ENCODE measurements at places on chromosomes 1 and 21.
A peak's percentile ranks its signal among the peaks of the same experiment; 100 is the strongest.

DNA sequence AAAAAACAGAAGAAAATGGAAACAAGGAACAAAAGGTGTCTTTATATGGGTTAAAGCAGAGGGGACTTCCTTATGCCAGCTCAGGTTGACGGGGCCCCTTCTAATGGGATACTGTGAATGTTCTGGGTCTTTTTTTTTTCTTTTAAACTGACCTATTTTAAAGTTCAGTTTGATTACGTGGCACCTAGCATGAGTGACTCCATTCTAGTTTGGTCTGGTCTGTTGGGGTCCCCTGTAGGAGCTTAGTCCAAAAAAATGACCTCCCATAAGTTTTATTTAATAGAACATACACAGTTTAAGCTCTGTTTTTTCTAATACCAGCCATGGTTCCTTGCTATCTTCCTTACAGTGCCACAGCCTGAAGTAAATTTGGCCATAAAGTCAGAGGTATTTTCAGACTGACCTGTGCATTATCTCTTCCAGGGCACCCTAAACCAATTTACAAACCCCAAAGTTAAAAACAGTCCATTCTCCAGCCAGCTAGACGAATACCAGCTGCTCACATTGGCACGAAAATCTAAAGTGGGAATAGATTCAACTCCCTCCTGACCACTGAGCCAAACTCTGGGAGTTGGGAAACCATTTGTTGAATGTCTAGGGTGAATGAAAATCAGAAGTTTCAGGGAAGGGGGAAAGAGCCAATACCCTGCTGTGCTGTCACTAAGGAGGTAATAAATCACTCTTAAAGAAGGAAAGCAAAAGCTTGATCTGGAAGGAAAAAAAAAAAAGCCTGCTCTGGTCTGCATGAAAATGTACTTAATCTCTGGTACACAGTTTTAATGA, 42.4 kb downstream of the AKNAD1 start:
- no peak for DNase-seq

GRCh38 chr1:25529518-25530185, 13.8 kb upstream of the LDLRAP1 start:
- no peak for DNase-seq

GRCh38 chr21:20639026-20639425, 359.2 kb upstream of the NCAM2 start:
- no peak for DNase-seq

GRCh38 chr1:93810316-93810715, 68.7 kb downstream of the DNTTIP2 start:
- no peak for DNase-seq

DNA sequence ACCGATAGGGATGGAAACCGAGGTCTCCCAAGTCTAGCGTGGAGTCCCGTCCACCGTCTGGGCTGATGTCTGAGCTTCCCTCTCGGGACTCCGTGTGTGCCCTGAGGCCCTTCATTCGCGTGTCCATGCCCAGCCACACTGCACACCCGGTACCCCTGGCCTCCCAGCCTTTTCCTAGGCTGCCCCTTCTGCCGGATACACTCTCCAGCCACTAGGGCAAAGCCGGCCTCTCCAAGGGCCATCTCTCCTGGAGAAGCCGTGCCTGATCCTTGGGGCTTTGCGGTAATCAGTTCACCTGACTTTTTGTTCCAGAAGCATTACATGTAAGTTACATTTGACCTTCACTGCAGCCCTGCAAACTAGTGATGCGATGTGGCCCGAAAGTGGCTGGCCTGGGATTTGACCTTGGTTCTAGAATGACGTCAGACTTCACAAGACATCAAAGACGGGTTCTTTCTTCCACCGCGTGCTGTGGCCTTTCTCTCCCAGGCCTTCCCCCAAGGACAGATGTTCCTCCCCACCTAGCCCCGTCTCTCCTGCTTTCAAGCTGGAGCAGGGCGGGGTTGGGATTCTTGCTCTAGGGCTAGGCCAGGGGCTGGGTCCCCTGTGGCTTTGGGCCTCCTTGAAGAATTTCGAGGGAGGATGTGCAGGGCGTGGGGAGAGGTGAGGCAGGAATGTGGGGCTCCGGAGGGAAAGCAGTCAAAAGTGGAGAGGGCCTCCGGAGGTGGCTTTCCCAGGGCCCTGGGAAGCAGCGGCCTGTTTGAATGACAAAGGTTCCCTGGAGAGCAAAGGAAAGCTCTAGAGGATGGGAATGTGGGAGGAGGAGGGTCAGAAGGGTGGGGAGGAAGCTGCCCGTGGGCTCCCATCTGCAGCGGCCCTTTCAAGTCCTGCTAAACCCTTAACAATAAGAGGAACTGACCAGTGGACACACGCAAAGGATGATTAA, 49.7 kb upstream of the SLC2A1 start:
- DNase-seq, result no peak

- peak; percentile 45 for DNase-seq
Measured at GRCh38 chr21:35329940-35330660, 281.0 kb upstream of the RUNX1 start.

- no peak for DNase-seq
Measured at GRCh38 chr1:205524794-205525101, 20.3 kb downstream of the CDK18 start.

DNA sequence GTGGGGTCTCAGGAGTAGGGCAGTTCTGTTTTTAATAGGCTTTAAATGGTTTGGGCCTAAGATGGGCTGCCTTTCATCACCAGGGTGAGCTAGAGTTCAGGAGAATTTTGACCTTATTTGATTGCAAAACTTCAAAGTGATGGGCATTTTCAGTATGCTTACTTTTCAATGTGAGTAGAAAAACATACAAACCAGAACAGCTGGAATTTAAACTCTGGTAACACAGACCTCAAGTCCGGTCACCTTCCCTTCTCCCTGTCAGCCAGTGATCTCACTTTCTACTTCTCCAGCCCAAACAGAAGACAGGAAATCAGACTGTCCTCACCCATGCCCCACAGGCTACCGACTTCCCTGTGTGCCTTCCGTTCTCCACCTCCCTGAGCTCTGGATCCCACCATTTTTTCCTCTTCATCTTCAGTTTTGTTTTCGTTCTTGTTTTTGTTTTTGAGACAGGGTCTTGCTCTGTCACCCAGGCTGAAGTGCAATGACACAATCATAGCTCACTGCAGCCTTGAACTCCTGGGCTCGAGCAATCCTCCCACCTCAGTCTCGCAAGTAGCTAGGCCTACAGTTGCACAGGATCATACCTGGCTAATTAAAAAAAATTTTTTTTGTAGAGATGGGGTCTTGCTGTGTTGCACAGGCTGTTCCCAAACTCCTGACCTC, 374.0 kb downstream of the CAMTA1 start:
- no peak for DNase-seq

DNA sequence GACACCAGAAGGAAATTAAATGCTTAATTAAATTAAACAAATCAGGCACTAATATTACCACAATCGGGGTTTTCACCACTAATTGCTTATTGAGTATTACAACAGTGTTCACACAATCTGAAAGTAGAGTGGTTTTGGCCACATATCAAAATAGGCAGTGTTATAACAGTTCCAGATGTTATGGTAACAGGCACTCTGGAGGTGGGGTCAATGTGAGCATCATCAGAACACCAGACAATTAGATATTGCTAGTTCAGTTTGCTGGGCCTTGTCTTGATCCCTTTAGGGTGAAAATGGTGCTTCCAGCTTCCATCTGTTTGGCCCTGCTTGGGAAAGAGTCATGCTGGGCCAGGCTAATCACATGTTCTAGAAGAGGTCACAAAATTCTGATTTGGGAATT, 14.5 kb upstream of the DDAH1 start:
- no peak for DNase-seq

GRCh38 chr1:179297105-179297378, 3.4 kb downstream of the SOAT1 start:
- no peak for DNase-seq

DNA sequence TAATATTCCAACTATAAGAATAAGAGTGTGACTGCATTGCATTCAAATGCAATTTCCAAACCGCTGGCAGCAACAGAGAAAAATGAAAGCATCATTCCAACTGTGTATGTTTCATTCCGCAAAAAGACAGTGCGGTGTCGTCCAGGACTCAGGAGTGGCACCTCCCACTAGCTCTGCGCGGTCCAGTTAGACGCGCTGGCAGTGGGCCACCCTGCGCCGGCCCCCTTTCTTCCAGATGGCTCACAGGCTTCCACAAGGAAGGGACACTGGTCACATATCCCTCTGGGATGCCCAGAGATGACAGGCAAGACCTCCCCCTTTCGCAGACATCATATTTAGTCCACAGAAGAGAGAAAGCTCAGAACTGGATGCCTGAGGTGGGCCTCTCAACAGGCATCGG, 11.9 kb downstream of the WRAP73 start:
- no peak for DNase-seq

- DNase-seq, result no peak
Measured at GRCh38 chr1:10773851-10774614, 22.4 kb downstream of the CASZ1 start.

GRCh38 chr1:150789396-150789795, 18.7 kb downstream of the CTSK start:
- no peak for DNase-seq

- DNase-seq, result no peak
Measured at GRCh38 chr1:28516518-28516956, 10.7 kb downstream of the RCC1 start.

- no peak for DNase-seq
Measured at GRCh38 chr1:107220036-107220435, 79.2 kb downstream of the NTNG1 start.

GRCh38 chr1:42999308-42999707, 40.6 kb upstream of the SLC2A1 start:
- no peak for DNase-seq

DNA sequence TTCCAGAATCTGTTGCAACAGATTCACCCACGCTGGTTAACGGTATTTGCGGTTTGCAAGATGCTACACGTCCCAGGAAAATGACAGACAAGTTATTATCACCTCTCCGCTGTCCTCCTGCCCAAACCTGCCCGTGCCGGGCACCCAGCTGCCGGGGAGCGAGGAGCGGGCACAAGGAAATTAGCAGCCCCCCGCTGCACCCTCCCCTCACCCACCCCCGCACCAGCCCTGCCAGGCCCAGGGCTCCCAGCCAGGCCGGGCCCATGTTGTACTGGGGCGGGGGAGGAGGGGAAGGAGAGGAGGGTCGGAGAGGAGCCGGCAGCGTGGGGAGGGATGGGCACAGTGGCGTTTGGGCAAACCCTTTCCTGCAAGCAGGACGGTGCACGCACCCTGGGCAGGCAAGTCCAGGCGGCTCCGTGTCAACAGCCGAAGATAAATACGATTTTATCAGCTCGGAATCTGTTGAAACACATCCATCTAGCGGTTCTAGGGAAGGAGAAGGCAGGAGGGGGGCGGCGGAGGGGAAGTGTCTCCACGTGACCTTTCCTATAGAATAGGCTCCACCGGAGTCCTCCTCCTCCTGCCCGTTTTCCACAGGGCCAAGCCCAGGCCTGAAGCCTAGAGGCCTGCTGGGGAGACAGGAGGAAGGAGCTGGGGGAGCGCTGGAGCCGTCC, 35.1 kb upstream of the CCDC27 start:
- DNase-seq, result no peak

- DNase-seq, result no peak
Measured at GRCh38 chr1:3672971-3673361, 20.6 kb downstream of the TP73 start.

GRCh38 chr1:82161700-82162141, 361.0 kb downstream of the ADGRL2 start:
- DNase-seq, result peak; percentile 27

GRCh38 chr1:65979136-65980044, 186.7 kb downstream of the PDE4B start:
- no peak for DNase-seq

GRCh38 chr1:168360151-168361021, 79.7 kb downstream of the TBX19 start:
- no peak for DNase-seq

DNA sequence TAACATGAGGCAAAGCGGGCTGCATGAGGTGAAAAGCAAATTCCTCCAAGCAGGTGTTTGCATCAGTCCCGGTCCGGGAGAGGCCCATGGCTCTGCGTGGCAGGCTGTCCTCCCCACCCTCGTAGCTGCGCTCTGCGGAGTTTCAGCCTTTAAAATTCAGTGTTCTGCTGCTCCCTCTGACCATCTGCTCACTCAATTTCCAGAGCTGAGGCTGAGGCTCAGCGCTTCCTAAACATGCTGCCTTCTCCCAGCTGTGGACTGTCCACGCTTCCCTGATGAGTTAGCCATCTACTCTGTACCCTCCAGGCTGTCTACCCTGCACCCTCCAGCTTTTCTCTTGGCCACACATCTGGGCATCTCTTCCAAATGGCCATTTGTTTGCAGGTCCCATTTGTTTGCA, 87.7 kb downstream of the KCNJ6 start:
- no peak for DNase-seq

- DNase-seq, result no peak
Measured at GRCh38 chr1:188444526-188444925, 1615.8 kb downstream of the PLA2G4A start.

- DNase-seq, result no peak
Measured at GRCh38 chr1:59532102-59532501, 235.2 kb downstream of the FGGY start.

DNA sequence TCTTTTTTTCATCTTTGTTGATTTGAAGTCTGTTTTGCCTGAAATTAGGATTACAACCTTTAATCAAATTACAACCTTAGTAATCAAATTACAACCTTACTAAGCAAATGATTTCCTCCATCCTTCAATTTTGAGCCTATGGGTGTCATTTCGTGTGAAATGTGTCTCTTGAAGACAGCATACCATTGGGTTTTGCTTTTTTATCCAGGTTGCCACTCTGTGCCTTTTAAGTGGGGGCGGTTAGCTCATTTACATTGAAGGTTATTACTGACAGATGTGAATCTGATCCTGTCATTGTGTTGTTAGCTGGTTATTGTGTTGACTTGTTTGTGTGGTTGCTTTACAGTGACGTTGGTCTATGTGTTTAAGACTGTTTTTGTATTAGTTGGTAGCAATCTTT, 74.8 kb upstream of the BCL9 start:
- no peak for DNase-seq

GRCh38 chr1:241808265-241808664, 39.7 kb upstream of the EXO1 start:
- DNase-seq, result no peak

DNA sequence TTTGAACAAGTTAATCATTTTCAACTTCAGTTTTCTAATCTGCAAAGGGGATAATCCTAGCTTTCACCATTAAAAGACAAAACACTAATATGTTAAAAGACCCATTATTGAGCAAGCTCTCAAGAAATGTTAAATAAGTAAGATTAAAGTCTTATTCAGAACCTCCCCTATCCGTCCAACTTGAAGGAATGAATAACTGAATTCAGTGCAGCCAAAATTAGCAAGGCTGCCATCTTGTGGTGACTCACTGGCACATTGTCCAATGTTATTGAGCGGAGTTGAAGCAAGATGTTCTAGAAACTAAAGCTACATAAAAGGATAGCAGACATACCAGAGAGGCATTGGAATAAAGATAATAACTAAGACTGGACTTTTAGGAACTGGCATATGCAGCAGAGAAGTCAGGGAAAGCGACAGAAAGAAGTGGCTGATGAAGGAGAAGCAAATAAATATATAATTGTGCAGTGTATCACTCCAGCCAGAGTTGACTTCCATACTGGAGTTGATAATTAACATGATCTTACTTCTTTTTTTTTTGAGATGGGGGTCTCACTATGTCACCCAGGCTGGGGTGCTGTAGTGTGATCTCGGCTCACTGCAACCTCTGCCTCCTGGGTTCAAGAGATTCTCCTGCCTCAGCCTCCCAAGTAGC, 8.2 kb upstream of the CAP1 start:
- no peak for DNase-seq

Data from left renal pelvis (tissue), 4 donors.